Right atrium auricular region (tissue), 2 donors: ENCODE measurements at places on chromosomes 6 and 20. TPM values are rescaled to one million over a fixed set of nuclear protein-coding genes. Genes with fewer than 3 reads are reported as not detected.

GRCh38 chr20:63448031-63448430 lies 24.4 kb downstream of the KCNQ2 start:
- no peaks in the 10 kb centered on the region for H3K36me3 ChIP-seq
- no peak overlapping the region for H3K27ac ChIP-seq
- peaks cover under 1% of the 10 kb centered on the region for H3K4me1 ChIP-seq
- no peak overlapping the region for H3K4me3 ChIP-seq

DNA sequence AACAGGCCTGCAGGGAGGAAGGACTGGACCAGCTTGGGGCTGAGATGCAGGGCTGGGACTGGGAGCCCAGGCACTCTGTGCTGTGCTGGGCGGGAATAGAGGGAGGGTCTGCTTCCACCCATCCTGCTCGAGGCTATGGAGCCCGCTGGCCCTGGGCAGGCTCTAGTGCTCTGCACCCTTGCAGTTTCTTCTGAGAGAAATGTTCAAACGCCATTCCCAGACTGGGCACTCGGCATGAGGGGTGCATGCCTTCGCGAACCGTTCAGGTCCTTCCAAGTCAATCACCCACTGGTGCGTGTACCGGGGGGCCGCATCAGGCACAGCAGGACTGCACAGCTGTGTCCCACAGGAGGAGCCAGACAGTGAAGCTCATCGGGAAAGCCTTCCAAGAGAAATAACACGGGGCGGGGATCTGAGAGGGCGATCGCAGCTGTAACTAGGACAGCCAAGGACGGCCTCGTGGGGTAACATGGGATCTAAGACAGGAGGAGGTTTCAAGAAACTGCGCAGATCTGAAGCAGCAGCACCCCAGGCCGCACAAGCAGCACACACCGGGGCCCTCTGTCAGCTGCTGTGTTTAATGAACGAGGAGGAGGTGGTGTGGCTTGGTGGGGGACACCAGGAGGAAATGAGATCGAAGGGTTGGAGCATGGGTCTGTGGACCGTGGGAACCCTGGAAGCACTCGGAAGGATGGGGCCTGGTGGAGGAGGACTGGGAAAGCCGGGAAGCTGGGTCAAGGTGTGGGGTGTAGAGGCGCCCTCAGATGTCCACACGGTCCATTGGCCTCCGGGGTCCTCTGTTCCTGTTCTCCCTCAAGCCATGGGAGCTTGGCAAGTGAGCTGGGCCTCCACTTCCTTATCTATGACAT lies 26.1 kb upstream of the PYGB start:
- H3K36me3 ChIP-seq = peaks cover 68% of the 10 kb centered on the region
- no peak for DNase-seq
- no peaks in the 10 kb centered on the region for H3K27me3 ChIP-seq
- no peaks in the 10 kb centered on the region for H3K4me1 ChIP-seq
- H3K4me3 ChIP-seq = no peak overlapping the region

DNA sequence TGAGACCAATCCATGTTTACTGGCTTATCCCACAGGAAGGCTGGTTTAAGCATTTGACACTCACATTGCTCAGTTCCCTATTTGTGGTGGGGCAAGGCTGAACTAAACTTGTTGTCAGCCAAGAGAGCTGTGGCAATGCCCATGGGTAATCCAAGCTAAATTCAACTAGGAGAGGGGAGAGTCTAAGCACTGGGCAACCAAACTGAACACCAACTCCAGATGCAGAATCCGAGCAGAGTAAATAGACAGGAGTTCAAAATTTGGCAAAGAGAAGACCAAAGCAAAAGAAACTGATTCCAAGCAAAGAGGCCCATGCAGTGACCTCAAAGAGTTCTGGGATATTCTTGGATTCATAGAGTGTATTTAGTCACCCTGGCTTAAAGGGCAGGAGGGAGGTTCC lies 106.5 kb upstream of the NT5E start:
- H3K27ac ChIP-seq = no peak overlapping the region
- H3K4me3 ChIP-seq = no peak overlapping the region
- H3K4me1 ChIP-seq = no peaks in the 10 kb centered on the region
- no peaks in the 10 kb centered on the region for H3K27me3 ChIP-seq
- no peak for DNase-seq

DNA sequence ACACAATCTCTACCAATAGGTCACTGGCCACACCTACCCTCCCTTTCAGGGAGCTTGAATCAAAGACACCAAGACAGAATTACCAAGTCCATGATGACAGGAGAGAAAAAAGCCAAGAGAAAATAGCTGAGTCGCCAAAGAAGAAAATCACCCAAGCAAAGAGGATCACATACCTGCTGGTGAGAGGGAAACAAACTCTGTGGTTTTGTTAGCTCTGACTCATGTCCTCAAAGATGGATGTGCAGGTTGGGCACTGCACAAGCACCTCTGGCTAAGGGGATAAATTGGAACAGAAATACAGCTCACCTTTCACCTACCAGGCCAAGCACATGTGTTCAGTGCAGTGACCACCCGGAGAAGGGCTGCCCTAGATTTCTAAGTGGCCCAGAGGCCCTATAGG lies 114.8 kb downstream of the TFAP2A start:
- DNase-seq = no peak
- H3K4me1 ChIP-seq = no peaks in the 10 kb centered on the region
- no peak overlapping the region for H3K4me3 ChIP-seq
- H3K27ac ChIP-seq = no peak overlapping the region

- H3K4me1 ChIP-seq = no peaks in the 10 kb centered on the region
- H3K27me3 ChIP-seq = no peaks in the 10 kb centered on the region
- H3K36me3 ChIP-seq = no peaks in the 10 kb centered on the region
- no peak for DNase-seq
- H3K27ac ChIP-seq = no peak overlapping the region
These were observed 105.5 kb upstream of the FERMT1 start for GRCh38 chr20:6228302-6228843.

DNA sequence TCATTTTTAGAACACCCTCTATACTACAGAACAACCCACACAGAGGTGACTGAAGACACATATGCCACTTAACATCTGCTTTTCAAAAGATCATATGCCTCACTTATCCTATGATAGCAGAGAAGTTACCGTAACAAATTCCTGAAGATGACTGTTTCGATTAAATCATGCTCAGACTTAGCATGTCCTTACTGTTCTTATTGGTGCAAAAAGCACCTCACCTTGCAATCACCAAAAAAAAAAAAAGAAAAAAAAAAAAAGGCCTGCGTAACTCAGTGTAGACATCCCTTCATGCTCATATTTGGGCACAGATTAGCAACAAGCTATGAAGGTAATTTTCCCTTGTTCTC lies 17.7 kb upstream of the DST start:
- DNase-seq = no peak
- H3K36me3 ChIP-seq = no peaks in the 10 kb centered on the region
- no peak overlapping the region for H3K27ac ChIP-seq
- no peak overlapping the region for H3K4me3 ChIP-seq

Gene FAXC
- total RNA-seq = 0.16 TPM

- no peak overlapping the region for H3K4me3 ChIP-seq
- H3K27ac ChIP-seq = no peak overlapping the region
- no peaks in the 10 kb centered on the region for H3K36me3 ChIP-seq
- no peaks in the 10 kb centered on the region for H3K27me3 ChIP-seq
- no peaks in the 10 kb centered on the region for H3K4me1 ChIP-seq
- DNase-seq = no peak
These were observed 85.6 kb downstream of the ANKRD6 start for GRCh38 chr6:89518352-89519055.

DNA sequence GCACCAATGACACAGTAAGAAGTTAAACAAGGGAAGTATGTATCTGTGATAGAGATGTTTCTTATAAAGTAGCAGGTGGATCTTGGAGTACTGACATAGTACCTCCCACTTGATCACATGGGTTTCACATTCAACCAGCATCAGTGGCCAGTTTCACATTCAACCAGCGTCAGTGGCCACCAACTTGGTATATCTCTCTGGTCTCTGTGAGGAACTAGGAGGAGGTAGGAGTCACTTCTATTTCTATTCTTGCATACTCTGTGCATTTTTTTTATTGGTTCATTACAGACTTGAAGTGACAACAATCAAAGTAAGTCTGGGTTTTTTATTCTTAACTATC lies 200.3 kb upstream of the SIM1 start:
- no peak overlapping the region for H3K4me3 ChIP-seq
- no peak for DNase-seq
- no peaks in the 10 kb centered on the region for H3K4me1 ChIP-seq
- H3K27ac ChIP-seq = no peak overlapping the region
- H3K27me3 ChIP-seq = no peaks in the 10 kb centered on the region

- DNase-seq = no peak
- no peaks in the 10 kb centered on the region for H3K4me1 ChIP-seq
- no peaks in the 10 kb centered on the region for H3K36me3 ChIP-seq
- no peak overlapping the region for H3K4me3 ChIP-seq
- H3K27me3 ChIP-seq = no peaks in the 10 kb centered on the region
These were observed 796.2 kb upstream of the EPHA7 start for GRCh38 chr6:94215552-94215951.

Gene DEFB124
- total RNA-seq = not detected

- no peaks in the 10 kb centered on the region for H3K36me3 ChIP-seq
- no peaks in the 10 kb centered on the region for H3K27me3 ChIP-seq
- no peak overlapping the region for H3K4me3 ChIP-seq
- no peaks in the 10 kb centered on the region for H3K4me1 ChIP-seq
- no peak overlapping the region for H3K27ac ChIP-seq
These were observed 6.0 kb upstream of the RAB22A start for GRCh38 chr20:58303547-58303946.

Gene C20orf202
- 0.20 TPM for total RNA-seq

Gene RWDD2A
- 3.7 TPM for total RNA-seq

Gene BPIFB1
- total RNA-seq = not detected

DNA sequence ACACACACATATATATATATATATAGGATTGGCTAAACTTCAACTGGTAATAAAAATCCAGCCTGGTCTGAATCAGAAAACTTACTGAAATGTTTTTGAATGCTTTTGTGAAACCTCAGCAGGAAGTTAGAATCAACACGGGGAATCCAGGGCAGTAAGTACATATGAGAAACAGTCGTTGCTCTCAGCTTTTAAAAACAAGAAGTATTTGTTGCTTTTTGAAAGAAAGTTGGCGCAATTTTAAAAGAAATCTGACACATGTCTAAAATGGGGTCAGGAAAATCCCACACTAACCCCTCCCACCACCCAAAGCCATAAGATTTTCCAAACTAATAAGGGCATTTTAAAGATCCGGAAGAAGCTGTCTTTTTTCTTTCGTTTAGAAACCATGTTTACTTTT lies 11.5 kb upstream of the CCDC170 start:
- no peaks in the 10 kb centered on the region for H3K4me1 ChIP-seq
- peak overlapping the region; percentile 33 for H3K27ac ChIP-seq
- no peaks in the 10 kb centered on the region for H3K36me3 ChIP-seq

GRCh38 chr6:159301810-159302593 lies 132.8 kb downstream of the FNDC1 start:
- H3K36me3 ChIP-seq = no peaks in the 10 kb centered on the region
- H3K27me3 ChIP-seq = no peaks in the 10 kb centered on the region
- H3K4me1 ChIP-seq = no peaks in the 10 kb centered on the region
- DNase-seq = no peak

DNA sequence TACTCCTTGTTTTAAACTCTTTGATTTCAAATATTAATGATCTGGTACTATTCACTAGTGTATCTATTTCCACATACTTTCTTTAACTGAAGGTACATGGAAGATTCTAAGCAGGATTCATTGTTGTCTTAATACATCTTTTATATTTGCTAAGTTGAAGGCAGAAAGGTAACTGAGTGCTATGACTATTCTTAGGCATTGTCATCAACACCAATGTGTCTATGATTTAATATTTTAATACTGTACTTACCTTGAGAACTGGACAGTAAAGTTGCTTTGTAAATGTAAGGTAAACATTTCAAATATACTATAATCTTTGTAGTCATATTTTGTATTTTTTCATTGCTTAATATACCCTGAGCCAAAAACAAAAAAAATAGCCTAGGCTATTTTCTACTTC lies 8.9 kb upstream of the BTBD9 start:
- no peak for DNase-seq
- no peak overlapping the region for H3K4me3 ChIP-seq
- H3K27ac ChIP-seq = no peak overlapping the region
- no peaks in the 10 kb centered on the region for H3K27me3 ChIP-seq
- no peaks in the 10 kb centered on the region for H3K36me3 ChIP-seq
- peaks cover 7% of the 10 kb centered on the region for H3K4me1 ChIP-seq

DNA sequence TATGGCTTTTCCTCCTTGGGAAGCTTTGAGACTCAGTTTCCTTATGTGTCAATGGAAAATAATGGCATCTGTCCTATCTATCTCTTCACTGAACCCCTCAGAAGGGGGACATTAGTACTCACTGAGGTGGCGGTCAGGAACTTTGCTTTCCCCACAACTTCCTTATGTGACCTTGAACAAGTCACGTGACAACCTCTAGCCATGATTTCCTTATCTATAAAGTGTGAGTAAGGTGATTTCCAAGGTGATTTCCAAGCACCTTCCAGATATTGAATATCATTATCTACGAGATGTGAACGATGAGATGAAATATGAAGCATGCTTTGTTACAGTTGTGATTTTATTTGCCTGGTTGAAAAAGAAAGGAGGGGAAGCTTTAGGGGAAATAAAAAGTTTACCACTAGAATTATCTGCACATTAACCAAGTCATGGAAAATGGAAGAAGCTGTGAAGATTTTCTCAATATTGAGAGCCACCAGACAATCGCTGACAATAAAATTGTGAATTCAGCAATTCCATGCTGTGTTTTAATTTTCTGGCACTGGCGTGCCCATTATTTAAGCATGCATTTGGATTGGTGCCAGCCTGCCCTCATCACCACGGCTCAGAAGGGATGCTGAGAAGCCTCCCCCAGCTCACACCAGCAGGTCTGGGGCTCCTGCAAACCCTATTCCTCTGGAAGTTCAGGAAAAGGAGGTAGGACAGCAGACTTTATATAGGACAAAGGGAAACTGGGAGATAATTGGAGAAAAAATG lies 255.3 kb downstream of the CD83 start:
- no peaks in the 10 kb centered on the region for H3K36me3 ChIP-seq
- no peak overlapping the region for H3K27ac ChIP-seq
- no peak overlapping the region for H3K4me3 ChIP-seq
- DNase-seq = no peak
- H3K4me1 ChIP-seq = no peaks in the 10 kb centered on the region

GRCh38 chr20:25321262-25321831 lies 69.3 kb downstream of the ABHD12 start:
- H3K4me1 ChIP-seq = no peaks in the 10 kb centered on the region
- no peaks in the 10 kb centered on the region for H3K27me3 ChIP-seq
- H3K27ac ChIP-seq = no peak overlapping the region
- peaks cover 9% of the 10 kb centered on the region for H3K36me3 ChIP-seq
- no peak overlapping the region for H3K4me3 ChIP-seq

Gene NKAPL
- 3.1 TPM for total RNA-seq

- no peak overlapping the region for H3K4me3 ChIP-seq
- H3K36me3 ChIP-seq = no peaks in the 10 kb centered on the region
- H3K27me3 ChIP-seq = no peaks in the 10 kb centered on the region
- no peak for DNase-seq
These were observed 83.1 kb upstream of the MLIP start for GRCh38 chr6:54028170-54028569.

- DNase-seq = no peak
- H3K27ac ChIP-seq = no peak overlapping the region
- H3K4me1 ChIP-seq = no peaks in the 10 kb centered on the region
- H3K36me3 ChIP-seq = no peaks in the 10 kb centered on the region
These were observed 5.6 kb downstream of the IL22RA2 start for GRCh38 chr6:137167702-137168377.
